ENCODE measurements at places on chromosomes 4 and X. TPM values are rescaled to one million over a fixed set of nuclear protein-coding genes. Genes with fewer than 3 reads are reported as not detected.

The PABPC5 gene
- polyA plus RNA-seq: not detected

The P2RY4 gene
- 0.14 TPM for polyA plus RNA-seq

The DCLK2 gene
- 1.7 TPM for polyA plus RNA-seq

The PLXNB3 gene
- polyA plus RNA-seq: 0.35 TPM

The CPLX1 gene
- not detected for polyA plus RNA-seq

The BEX4 gene
- polyA plus RNA-seq: 83.0 TPM

The CCDC158 gene
- not detected for polyA plus RNA-seq

The CORIN gene
- not detected for polyA plus RNA-seq

The NAA11 gene
- polyA plus RNA-seq: not detected

The VGLL1 gene
- not detected for polyA plus RNA-seq

The CLIC2 gene
- 0.16 TPM for polyA plus RNA-seq

The AKAP14 gene
- polyA plus RNA-seq: not detected

The FAM184B gene
- polyA plus RNA-seq: not detected

The UGT2A1 gene
- polyA plus RNA-seq: not detected

The DNAAF6 gene
- not detected for polyA plus RNA-seq

The FGA gene
- polyA plus RNA-seq: not detected

The SSX4B gene
- polyA plus RNA-seq: not detected

All from B cell (primary cell).